SIG-M5 (cell line): ENCODE measurements at places on chromosomes 1 and 21.

DNA sequence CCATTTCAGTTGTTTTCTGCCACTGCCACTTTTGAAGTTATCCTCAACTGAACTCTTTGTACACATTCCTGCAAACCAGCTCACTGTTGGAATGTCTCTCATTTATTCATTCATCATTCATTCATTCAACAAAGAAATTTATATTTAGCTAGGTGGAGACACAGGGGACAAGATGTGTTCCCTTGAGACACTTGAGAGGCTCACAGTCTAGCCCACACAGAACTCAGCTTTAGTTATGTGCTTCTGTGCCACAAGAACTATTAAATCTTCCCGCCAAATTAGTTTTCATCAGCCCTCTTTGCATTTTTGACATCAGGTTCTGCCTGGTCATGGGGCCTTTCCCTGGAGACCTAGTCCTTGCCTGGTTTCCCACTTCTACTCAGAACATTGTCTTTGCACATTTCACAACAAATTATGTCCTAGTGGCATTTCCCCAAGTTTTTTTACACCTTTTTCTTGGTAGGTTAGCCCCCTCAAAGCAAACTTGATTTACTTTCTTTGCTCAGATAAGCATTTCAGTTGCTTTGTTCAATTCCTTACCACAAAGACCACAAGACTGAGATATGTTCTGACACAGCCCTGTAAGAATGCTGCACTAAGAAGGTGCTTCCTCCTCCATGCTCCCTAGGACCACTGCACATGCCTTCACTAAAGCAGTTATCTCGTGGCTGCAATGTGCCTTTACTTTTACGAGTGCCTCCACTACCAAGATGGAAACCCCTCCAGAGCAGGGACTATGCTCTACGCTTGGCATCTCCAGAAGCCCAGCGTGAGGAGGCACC, 31.0 kb downstream of the ILDR2 start:
- no peak for DNase-seq

DNA sequence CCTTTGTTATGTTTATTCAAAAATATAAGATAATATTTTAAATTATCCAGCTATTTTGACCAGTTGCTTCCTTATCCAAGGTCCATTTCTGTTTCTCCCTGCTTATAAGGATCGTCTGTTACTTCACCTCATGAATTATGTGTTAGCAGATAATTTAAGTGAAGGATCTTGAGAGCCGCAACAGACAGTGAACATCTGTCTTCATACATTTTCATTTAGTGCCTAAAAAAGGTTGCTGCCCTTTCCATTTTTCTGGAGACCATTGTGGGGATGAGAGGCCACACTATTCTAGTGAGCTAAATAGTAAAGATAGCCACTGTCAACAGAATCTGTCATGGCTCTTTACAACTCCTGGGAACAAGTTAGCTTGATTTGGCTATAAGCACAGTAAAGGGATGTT, 154.0 kb downstream of the CLEC20A start:
- DNase-seq: no peak

DNA sequence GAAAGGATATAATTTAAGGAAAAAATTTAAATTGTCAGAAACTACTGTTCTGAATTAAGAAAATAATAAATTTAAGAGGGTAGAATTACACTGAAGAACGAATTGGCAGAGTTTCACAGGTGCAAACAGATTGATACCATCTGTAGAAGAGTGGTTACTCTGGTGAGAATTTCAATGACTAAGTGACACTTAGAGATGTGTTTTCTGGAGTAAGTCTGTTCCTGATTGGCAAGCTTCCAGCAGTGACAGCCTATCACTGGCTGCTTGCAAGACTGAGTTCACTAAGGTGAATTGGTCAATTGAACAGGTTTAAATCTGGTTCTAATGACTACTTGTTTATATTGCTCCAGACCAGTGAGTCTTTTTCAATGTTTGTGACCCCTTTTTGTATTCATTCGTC, 838.2 kb upstream of the RGS18 start:
- DNase-seq: no peak

- DNase-seq: no peak
Observed at GRCh38 chr1:166040202-166040997, 126.4 kb downstream of the FAM78B start.

DNA sequence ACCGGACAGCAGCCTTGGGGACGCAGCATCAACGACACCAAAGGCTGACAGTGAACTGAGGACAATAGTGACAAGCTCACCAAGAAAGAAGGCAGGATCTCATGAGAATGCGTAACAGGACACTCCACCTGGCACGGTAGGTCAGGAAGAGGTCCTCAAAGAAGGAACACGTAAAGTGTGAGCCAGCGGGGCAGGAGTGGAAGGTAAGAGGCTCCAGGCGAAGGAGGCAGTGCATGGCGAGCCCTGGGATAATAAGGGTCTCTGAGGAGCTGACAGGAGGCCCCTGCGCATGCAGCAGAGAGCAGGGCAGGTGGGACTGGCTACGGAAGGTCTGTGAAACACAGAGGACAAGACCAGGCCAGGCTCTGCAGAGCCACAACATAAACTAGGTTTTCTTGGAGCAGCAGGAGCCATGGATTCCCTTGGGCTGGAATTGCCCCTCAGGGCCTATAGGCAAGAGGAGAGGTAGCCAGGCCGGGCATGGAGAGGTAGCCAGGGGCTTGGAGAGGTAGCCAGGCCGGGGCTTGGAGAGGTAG, 8.2 kb downstream of the LSS start:
- no peak for DNase-seq

- DNase-seq: no peak
Observed at GRCh38 chr1:24119859-24120756, 8.2 kb upstream of the MYOM3 start.
